WTC11 (cell line): ENCODE measurements at places on chromosomes 12 and 14.

DNA sequence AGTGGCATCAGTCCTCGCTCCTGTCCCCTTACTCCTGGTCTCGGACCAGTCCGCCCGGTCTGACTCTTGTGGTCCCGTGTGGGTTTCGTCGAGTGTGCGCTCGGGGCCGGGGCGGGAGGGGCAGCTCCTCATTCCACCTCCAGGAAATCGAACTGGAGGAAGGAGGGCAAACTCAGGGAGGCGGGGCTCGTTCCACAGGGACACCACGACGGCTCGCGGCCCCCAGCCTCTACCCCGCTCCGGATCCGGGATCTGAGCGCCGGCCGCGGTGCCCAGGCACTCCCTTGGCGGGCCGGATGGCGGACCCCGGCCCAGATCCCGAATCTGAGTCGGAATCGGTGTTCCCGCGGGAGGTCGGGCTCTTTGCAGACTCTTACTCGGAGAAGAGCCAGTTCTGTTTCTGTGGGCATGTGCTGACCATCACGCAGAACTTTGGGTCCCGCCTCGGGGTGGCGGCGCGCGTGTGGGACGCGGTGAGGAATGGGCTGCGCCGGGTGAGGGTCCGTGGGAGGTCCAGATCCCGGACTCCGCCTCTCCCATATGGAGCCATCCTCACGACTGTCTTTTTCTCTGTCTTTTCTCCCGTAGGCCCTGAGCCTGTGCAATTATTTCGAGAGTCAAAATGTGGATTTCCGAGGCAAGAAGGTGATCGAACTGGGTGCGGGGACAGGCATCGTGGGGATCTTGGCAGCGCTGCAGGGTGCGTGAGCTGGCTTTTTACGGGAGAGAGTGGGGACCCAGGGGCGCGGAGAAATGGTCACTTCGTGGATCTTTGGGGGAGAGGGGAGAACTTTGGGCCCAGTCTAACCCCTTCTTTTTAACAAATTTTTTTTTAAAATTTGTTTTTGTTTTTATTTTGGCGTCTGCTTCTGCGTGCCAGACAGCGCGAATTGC lies at the start of gene EEF1AKMT3:
Gene EEF1AKMT3 (plus strand): TSS at position 186 of the 894 bp plus-strand sequence. CDS start 111 bp downstream, at position 297.
- DNase-seq: peak; percentile 63
- peak within 1 kb of the TSS; percentile 97 for H3K4me3 ChIP-seq
- H3K27ac ChIP-seq: peak within 1 kb of the TSS; percentile 100
- peaks cover 6% of the 10 kb centered on the region; the same call in 1 of the 2 replicates for H3K4me1 ChIP-seq
- H3K27me3 ChIP-seq: peaks cover 23% of the 10 kb centered on the region
- H3K36me3 ChIP-seq: peaks cover 23% of the 10 kb centered on the region

DNA sequence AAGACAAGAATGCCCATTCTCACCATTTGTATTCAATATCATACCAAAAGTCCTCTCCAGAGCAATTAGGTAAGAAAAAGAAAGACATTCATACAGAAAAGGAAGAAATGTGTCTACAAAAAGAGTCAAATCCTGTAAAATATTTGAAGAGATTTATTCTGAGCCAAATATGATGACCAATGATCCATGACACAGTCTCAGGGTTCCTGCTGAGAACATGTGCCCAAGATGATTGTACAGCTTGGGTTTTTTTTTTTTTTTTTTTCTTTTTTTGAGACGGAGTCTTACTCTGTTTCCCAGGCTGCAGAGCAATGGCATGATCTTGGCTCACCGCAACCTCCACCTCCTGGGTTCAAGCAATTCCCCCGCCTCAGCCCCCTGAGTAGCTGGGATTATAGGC lies 296.2 kb downstream of the C12orf75 start:
- DNase-seq: no peak
- H3K27ac ChIP-seq: no peak overlapping the region
- peaks cover 2% of the 10 kb centered on the region; the same call in 1 of the 2 replicates for H3K36me3 ChIP-seq
- no peaks in the 10 kb centered on the region for H3K27me3 ChIP-seq
- no peak overlapping the region for H3K4me3 ChIP-seq
- H3K4me1 ChIP-seq: peaks cover 18% of the 10 kb centered on the region

GRCh38 chr12:26566675-26567074 lies 266.3 kb downstream of the ITPR2 start:
- DNase-seq: no peak
- H3K4me1 ChIP-seq: peaks cover 8% of the 10 kb centered on the region
- no peaks in the 10 kb centered on the region for H3K27me3 ChIP-seq
- no peak overlapping the region for H3K27ac ChIP-seq
- no peak overlapping the region for H3K4me3 ChIP-seq

- H3K27me3 ChIP-seq: peaks cover 34% of the 10 kb centered on the region
- H3K27ac ChIP-seq: no peak overlapping the region
- no peak overlapping the region for H3K4me3 ChIP-seq
- DNase-seq: no peak
- no peaks in the 10 kb centered on the region for H3K36me3 ChIP-seq
Observed at GRCh38 chr14:20436363-20436755, 393 bp upstream of the KLHL33 start.

DNA sequence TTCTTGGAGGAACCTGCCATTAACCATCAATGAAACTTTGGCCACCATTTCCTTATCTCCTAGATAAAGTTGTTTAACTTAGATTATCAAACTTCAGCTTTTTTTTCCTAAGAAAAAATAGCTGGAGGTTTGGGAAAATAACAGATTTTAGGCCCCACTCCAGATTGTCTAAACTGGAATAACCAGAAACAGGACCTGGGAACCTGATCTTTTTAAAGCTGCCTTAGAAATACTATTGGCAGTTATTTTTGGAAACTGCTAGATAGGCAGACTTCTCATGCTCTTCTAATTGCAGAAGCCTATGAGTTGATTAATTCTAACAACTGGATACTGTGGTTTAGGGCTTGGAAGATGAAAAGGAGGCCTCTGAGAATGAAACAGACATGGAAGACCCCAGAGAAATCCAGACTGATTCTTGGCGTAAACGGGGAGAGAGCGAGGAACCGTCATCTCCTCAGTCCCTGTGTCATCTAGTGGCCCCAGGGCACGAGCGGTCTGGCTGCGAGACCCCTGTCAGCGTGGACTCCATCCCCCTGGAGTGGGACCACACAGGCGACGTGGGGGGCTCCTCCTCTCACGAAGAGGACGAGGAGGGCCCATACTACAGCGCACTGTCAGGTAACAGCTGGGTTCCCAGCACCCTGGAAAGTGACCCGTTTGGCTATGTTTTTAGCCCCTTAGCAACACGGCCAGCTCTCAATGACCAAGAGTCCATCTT lies 80.2 kb downstream of the ESR2 start:
- peaks cover 80% of the 10 kb centered on the region for H3K36me3 ChIP-seq
- H3K27ac ChIP-seq: no peak overlapping the region
- no peak overlapping the region for H3K4me3 ChIP-seq
- no peaks in the 10 kb centered on the region for H3K27me3 ChIP-seq
- DNase-seq: no peak

DNA sequence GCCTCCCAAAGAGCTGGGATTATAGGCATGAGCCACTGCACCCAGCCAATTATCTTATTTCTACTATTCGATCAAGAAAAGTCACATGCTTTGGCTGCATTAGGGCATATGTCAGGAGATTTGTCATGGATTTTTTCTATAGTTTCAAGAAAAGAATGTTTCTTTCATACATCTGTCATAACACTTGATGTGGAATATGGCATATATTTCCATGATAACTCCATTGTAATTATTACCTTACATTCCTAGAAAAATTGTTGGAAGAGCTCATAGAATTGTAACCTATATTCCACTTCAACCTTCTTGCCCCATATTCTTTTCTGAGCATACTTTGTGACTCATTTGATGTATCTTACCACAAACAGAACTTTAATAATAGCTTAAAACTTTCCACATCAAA lies 740.9 kb upstream of the FLRT2 start:
- H3K27me3 ChIP-seq: no peaks in the 10 kb centered on the region
- no peak overlapping the region for H3K4me3 ChIP-seq
- no peak overlapping the region for H3K27ac ChIP-seq
- no peak for DNase-seq
- H3K36me3 ChIP-seq: no peaks in the 10 kb centered on the region

DNA sequence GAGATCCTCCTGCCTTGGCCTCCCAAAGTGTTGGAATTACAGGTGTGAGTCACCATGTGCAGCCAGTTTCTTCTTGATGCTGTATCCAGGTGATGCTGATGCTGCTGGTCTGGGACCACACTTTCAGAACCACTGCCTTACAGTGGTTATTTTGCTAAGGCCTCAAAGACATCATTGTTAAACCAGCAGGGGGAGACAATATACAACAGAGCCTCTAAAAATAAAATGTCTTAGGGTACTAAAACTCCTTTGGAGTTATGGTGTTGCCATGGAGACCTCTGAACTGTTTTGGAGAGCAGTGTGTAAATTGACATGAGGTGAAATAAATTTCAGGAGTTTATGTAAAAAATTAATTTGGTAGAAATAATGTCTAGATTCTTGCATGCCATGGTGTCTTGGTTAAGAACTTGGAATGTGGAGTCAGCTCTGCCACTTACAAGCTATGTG lies 1.1 kb upstream of the ARG2 start:
- peak overlapping the region; percentile 92 for H3K4me3 ChIP-seq
- peak overlapping the region; percentile 80 for H3K27ac ChIP-seq
- peaks cover 35% of the 10 kb centered on the region for H3K4me1 ChIP-seq
- peaks cover 55% of the 10 kb centered on the region for H3K27me3 ChIP-seq
- H3K36me3 ChIP-seq: peaks cover 3% of the 10 kb centered on the region

GRCh38 chr14:50944647-50945413 lies 547 bp upstream of the PYGL start:
- peaks cover 31% of the 10 kb centered on the region for H3K36me3 ChIP-seq
- DNase-seq: no peak
- H3K4me3 ChIP-seq: peak overlapping the region; percentile 82
- H3K4me1 ChIP-seq: peaks cover 27% of the 10 kb centered on the region

DNA sequence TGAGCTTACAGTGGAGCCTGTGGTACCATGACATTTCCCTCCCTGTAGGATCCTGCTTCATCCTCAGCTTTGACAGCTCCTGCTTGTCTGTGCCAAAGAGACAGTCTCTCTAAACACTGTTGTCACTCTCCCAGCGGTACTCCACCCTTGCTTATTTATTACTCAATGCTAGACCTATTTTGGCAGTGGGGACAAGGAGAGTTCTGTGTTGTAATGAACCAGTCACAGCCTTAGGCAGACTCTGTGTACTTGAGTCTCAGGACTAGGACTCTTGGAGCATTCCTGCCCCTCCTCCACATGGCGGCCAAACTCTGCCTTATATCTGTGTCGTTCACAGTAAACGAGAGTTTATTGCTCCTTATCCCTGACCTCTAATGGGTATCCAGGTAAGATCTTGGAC lies 70.9 kb downstream of the PIK3C2G start:
- H3K4me1 ChIP-seq: 0 out of 2 replicates have a peak, but pooled peaks cover 4% of the 10 kb centered on the region
- H3K27ac ChIP-seq: no peak overlapping the region; the same call in 1 of the 2 replicates
- no peaks in the 10 kb centered on the region for H3K36me3 ChIP-seq
- no peaks in the 10 kb centered on the region for H3K27me3 ChIP-seq
- H3K4me3 ChIP-seq: no peak overlapping the region

- DNase-seq: no peak
- H3K4me3 ChIP-seq: no peak overlapping the region
- peaks cover 56% of the 10 kb centered on the region for H3K4me1 ChIP-seq
- H3K36me3 ChIP-seq: peaks cover 14% of the 10 kb centered on the region
- H3K27me3 ChIP-seq: no peaks in the 10 kb centered on the region
Observed at GRCh38 chr12:57008178-57008577, 1.8 kb upstream of the ZBTB39 start.

GRCh38 chr12:75852143-75852542 lies 179.4 kb downstream of the PHLDA1 start:
- no peak overlapping the region for H3K4me3 ChIP-seq
- no peak for DNase-seq
- H3K27ac ChIP-seq: no peak overlapping the region
- H3K27me3 ChIP-seq: no peaks in the 10 kb centered on the region; the same call in 1 of the 2 replicates
- H3K4me1 ChIP-seq: peaks cover 15% of the 10 kb centered on the region
- no peaks in the 10 kb centered on the region for H3K36me3 ChIP-seq

GRCh38 chr14:97137705-97138104 lies 340.5 kb downstream of the VRK1 start:
- DNase-seq: no peak
- H3K27ac ChIP-seq: no peak overlapping the region
- H3K27me3 ChIP-seq: no peaks in the 10 kb centered on the region

DNA sequence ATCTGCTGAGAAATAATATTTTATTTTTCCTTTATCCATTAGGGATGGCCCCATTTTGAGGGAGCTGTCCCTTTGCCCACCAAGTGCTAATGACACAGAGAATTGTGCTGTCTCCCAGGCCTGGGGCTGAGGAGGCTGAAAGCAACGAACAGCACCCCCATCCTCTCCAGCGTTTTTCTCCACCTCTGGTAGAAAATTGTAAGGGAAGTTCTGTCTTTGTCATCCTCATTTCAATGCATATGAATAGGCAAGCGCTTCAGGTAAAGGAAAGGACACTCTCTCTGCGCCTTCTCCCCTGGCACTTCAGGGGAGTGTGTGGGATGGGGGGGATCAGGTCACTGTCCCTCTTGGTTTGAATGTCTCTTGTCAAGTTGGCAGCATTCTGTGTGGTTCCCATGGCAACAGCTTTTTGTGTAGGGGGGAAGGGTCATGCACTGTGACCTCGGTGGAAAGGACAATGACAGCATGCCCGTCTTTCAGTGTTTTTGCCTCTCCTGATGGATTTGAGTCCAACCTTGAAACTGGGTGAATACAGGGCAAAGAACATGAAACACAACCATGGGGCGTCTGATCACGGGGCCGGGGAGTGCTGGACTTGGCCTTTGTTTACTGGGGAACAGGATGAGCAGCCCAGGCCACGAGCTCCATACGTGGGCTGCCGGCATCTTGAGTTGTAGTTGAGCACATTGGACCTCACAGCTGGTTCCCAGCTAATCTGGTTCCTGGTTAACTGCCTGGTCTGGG lies 230.2 kb downstream of the VRK1 start:
- DNase-seq: no peak
- H3K36me3 ChIP-seq: peaks cover 5% of the 10 kb centered on the region
- H3K27me3 ChIP-seq: peaks cover 14% of the 10 kb centered on the region
- peak overlapping the region; percentile 71 for H3K27ac ChIP-seq

- H3K4me3 ChIP-seq: peak overlapping the region; percentile 50
- H3K27me3 ChIP-seq: peaks cover 7% of the 10 kb centered on the region; the same call in 1 of the 2 replicates
- H3K27ac ChIP-seq: no peak overlapping the region
- H3K4me1 ChIP-seq: peaks cover 84% of the 10 kb centered on the region
- no peaks in the 10 kb centered on the region for H3K36me3 ChIP-seq
Observed at GRCh38 chr12:52121824-52122539, 42.5 kb downstream of the SMIM41 start.

DNA sequence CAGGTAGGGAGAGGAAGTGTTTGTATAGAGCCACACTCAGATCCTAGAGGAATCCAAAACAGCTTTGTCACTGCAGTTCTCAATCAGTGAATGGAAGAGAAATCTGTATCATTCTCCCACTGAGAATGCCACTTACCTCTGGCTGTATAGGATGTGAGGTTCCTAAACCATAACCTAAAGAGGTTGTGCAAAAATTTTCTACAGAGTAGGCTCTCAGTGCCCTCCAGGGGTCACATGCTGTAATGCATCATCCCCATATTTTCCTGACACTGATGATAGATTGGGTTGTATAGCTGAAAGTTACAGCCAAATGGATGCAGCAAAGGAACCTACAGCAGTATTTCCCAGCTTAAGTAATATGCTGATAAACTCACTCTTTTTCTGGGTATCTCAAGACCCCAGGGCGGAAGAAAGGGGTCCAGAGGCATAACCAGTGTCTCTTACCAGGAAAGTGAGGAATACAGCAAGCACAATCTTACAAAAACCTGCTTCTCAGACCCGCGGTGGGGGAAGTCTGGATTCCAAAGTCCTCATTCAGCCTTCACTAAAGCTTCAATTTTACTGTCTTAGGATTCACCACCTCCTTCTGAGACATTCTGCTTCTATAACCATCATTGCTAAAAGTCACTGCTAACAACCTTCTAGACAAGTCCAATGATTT lies 3.8 kb downstream of the BCDIN3D start:
- DNase-seq: no peak
- H3K27me3 ChIP-seq: peaks cover 5% of the 10 kb centered on the region
- H3K27ac ChIP-seq: no peak overlapping the region
- peaks cover 13% of the 10 kb centered on the region for H3K4me1 ChIP-seq

- peaks cover 24% of the 10 kb centered on the region for H3K36me3 ChIP-seq
- H3K4me1 ChIP-seq: peaks cover 29% of the 10 kb centered on the region
- H3K27ac ChIP-seq: no peak overlapping the region
- no peak overlapping the region for H3K4me3 ChIP-seq
- H3K27me3 ChIP-seq: peaks cover 68% of the 10 kb centered on the region
Observed at GRCh38 chr12:18066666-18067065, 23.3 kb downstream of the RERGL start.
